CD4-positive, alpha-beta memory T cell (primary cell): ENCODE measurements at places on chromosomes 7 and 10. TPM values are rescaled to one million over a fixed set of nuclear protein-coding genes. Genes with fewer than 3 reads are reported as not detected.

The ZNF789 gene
- 8.2 TPM for polyA plus RNA-seq

The WAPL gene
- 42.9 TPM for polyA plus RNA-seq

The THSD7A gene
- not detected for polyA plus RNA-seq

The ZNF680 gene
- polyA plus RNA-seq: 10.1 TPM

The PTN gene
- polyA plus RNA-seq: 0.11 TPM

The WASHC2C gene
- polyA plus RNA-seq: 4.2 TPM

The TFR2 gene
- 0.75 TPM for polyA plus RNA-seq

The ZP3 gene
- polyA plus RNA-seq: 1.9 TPM

The ZNF37A gene
- polyA plus RNA-seq: 2.0 TPM

The LIPJ gene
- not detected for polyA plus RNA-seq

The UROS gene
- 69.8 TPM for polyA plus RNA-seq

The CYP26A1 gene
- not detected for polyA plus RNA-seq

The C7orf57 gene
- polyA plus RNA-seq: 0.16 TPM

The XRCC2 gene
- not detected for polyA plus RNA-seq

The GALNT17 gene
- not detected for polyA plus RNA-seq

The SYT15B gene
- not detected for polyA plus RNA-seq

The TLX1 gene
- not detected for polyA plus RNA-seq

The CADPS2 gene
- not detected for polyA plus RNA-seq

The POLR2J gene
- 126 TPM for polyA plus RNA-seq

The EVX1 gene
- polyA plus RNA-seq: not detected

The IL6 gene
- not detected for polyA plus RNA-seq

The DBNL gene
- 177 TPM for polyA plus RNA-seq

The TEX36 gene
- polyA plus RNA-seq: not detected

The OGDHL gene
- not detected for polyA plus RNA-seq

The VIPR2 gene
- 0.15 TPM for polyA plus RNA-seq

The CTBP2 gene
- polyA plus RNA-seq: 0.16 TPM

The FEZF1 gene
- polyA plus RNA-seq: not detected

The TWNK gene
- 10.3 TPM for polyA plus RNA-seq

The SAMD8 gene
- polyA plus RNA-seq: 10.8 TPM

The MSS51 gene
- not detected for polyA plus RNA-seq

The CPN1 gene
- polyA plus RNA-seq: not detected

The FASTK gene
- 51.2 TPM for polyA plus RNA-seq

The UBTD1 gene
- 1.3 TPM for polyA plus RNA-seq

The ADAM22 gene
- polyA plus RNA-seq: 0.21 TPM

The BEND7 gene
- polyA plus RNA-seq: not detected

The HOXA5 gene
- not detected for polyA plus RNA-seq

The PTPRN2 gene
- 1.9 TPM for polyA plus RNA-seq

The SPOCK2 gene
- 260 TPM for polyA plus RNA-seq

The SORCS1 gene
- not detected for polyA plus RNA-seq
